Progenitor cell of endocrine pancreas (in vitro differentiated cells): ENCODE measurements at places on chromosomes 4 and X. TPM values are rescaled to one million over a fixed set of nuclear protein-coding genes. Genes with fewer than 3 reads are reported as not detected.

Gene PABPC1L2A
- total RNA-seq = not detected in 2 replicates

GRCh38 chr4:38943343-38943742, 75.7 kb downstream of the FAM114A1 start:
- H3K36me3 ChIP-seq = peaks cover 13% of the 10 kb centered on the region
- no peak for DNase-seq
- H3K27ac ChIP-seq = no peak overlapping the region
- H3K27me3 ChIP-seq = no peaks in the 10 kb centered on the region

DNA sequence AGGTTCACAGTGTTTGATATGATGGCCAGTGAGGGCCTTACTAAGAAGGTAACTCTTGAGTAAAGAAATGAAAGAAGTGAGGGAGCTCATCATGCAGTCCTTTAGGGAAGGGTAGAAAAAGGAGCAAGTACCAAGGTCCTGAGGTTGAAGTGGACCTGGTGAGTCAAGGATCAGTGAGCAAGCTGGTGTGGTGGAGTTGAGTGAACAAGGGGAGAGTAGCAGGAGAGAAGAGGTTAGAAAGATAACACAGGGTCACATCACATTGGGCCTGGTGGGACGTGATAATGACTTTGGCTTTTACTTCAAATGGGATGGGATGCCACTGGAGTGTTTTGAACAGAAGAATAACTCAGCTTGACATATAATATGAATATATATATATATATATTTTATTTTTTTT, 44.7 kb downstream of the OSTC start:
- H3K36me3 ChIP-seq = no peaks in the 10 kb centered on the region
- no peak overlapping the region for H3K27ac ChIP-seq
- no peak for DNase-seq
- H3K4me3 ChIP-seq = no peak overlapping the region

DNA sequence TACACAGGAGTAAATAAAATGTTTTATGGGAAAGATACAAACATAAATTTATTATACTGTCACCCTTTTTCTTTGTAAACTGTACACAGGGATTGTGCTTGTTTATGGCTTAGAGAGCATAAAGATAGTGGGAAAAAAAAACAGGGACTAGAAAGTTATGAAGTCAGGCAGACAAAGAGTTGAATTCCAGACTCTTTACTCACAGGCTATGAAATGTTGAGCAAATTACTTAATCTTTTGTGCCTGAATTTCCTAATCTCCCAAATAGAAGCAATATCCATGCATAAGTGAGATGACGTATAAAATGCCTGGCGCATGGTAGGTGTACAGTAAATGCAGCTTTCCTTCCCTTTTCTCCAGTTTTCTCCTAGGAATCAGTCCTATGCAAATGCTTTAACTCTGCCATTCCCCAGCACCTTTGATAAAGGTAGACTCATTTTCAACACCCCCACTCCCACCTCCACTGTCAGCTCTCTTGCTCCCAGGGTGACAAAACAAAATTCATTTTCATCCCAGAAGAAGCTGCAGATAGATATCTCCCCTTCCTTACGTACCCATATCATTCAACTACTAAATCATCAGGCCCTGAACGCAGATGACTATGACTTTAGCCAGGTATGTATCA, 44.5 kb upstream of the BTC start:
- no peaks in the 10 kb centered on the region for H3K27me3 ChIP-seq
- DNase-seq = no peak
- no peak overlapping the region for H3K27ac ChIP-seq
- H3K36me3 ChIP-seq = no peaks in the 10 kb centered on the region
- H3K4me1 ChIP-seq = peaks cover 5% of the 10 kb centered on the region
- no peak overlapping the region for H3K4me3 ChIP-seq

Gene ZFYVE28
- total RNA-seq = 1.6 and 3.3 TPM in 2 replicates

Gene RTL9
- 1.4 and 1.5 TPM in 2 replicates for total RNA-seq

- no peak overlapping the region for H3K4me3 ChIP-seq
- peak overlapping the region; percentile 19 for H3K27ac ChIP-seq
- H3K4me1 ChIP-seq = peaks cover 3% of the 10 kb centered on the region
- H3K27me3 ChIP-seq = no peaks in the 10 kb centered on the region
- no peaks in the 10 kb centered on the region for H3K36me3 ChIP-seq
Observed at GRCh38 chrX:54093159-54093558, 48.9 kb upstream of the PHF8 start.

- no peak overlapping the region for H3K27ac ChIP-seq
- H3K4me3 ChIP-seq = no peak overlapping the region
- H3K36me3 ChIP-seq = no peaks in the 10 kb centered on the region
- no peak for DNase-seq
- no peaks in the 10 kb centered on the region for H3K27me3 ChIP-seq
Observed at GRCh38 chr4:142443469-142443868, 402.6 kb downstream of the INPP4B start.

- no peak overlapping the region for H3K4me3 ChIP-seq
- no peaks in the 10 kb centered on the region for H3K27me3 ChIP-seq
- no peaks in the 10 kb centered on the region for H3K36me3 ChIP-seq
Observed at GRCh38 chrX:108049649-108050048, 4.8 kb downstream of the VSIG1 start.

Gene SRPX
- 1.3 and 1.8 TPM in 2 replicates for total RNA-seq

Gene GABRG1
- not detected in 2 replicates for total RNA-seq

Gene SMR3B
- total RNA-seq = not detected in 2 replicates

Gene VSIG1
- total RNA-seq = 67.9 and 85.3 TPM in 2 replicates

DNA sequence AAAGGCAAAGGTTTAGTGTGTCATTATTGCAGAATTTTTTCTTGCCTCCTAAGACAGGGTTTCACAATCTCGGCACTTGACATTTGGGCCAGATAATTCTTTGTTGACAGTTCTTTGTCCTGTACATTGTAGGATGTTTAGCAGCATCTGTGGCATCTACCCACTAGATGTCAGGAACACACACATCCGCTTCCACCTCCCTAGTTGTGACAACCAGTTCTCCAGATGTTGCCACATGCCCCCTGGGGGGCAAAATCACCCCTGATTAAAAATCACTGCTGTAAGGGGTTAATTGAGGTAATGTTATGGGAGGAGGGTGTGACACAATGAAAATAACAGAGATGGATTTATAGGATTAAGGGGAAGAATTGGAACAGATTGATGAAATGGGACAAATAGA, 75.3 kb downstream of the HMGB2 start:
- H3K27ac ChIP-seq = no peak overlapping the region
- no peak for DNase-seq
- H3K4me3 ChIP-seq = no peak overlapping the region
- no peaks in the 10 kb centered on the region for H3K27me3 ChIP-seq
- H3K4me1 ChIP-seq = no peaks in the 10 kb centered on the region

- no peak overlapping the region for H3K4me3 ChIP-seq
- no peak overlapping the region for H3K27ac ChIP-seq
- no peak for DNase-seq
- no peaks in the 10 kb centered on the region for H3K36me3 ChIP-seq
Observed at GRCh38 chr4:76854858-76855257, 43.1 kb downstream of the SOWAHB start.

- no peaks in the 10 kb centered on the region for H3K36me3 ChIP-seq
- H3K27ac ChIP-seq = no peak overlapping the region
- no peak overlapping the region for H3K4me3 ChIP-seq
- H3K27me3 ChIP-seq = no peaks in the 10 kb centered on the region
- peaks cover 3% of the 10 kb centered on the region for H3K4me1 ChIP-seq
- no peak for DNase-seq
Observed at GRCh38 chr4:61397174-61397573, 197.0 kb downstream of the ADGRL3 start.

DNA sequence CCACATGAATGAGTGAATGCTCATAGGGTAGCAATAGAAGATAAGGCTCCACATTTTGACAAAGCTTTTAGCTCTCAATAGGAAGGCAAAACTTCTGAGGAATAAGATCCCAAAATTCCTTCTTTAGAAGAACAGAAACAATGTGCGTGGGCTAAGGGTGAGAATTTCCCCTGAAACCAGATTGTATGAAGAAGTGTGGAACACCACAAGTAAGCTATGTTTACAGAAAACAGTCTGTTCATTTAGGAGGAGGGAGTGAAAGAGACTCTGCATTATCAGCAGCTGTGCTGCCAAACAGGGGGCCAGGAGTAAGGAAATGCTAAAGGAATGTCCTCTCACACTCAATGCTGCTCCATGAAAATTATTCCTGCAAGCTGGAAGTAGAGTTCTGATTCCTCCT, 851.6 kb downstream of the CENPC start:
- no peaks in the 10 kb centered on the region for H3K27me3 ChIP-seq
- DNase-seq = no peak
- H3K27ac ChIP-seq = peak overlapping the region; percentile 8
- no peaks in the 10 kb centered on the region for H3K36me3 ChIP-seq
- no peak overlapping the region for H3K4me3 ChIP-seq
- peaks cover 7% of the 10 kb centered on the region for H3K4me1 ChIP-seq

- no peak overlapping the region for H3K4me3 ChIP-seq
- peaks cover 2% of the 10 kb centered on the region for H3K4me1 ChIP-seq
- peak overlapping the region; percentile 67 for H3K27ac ChIP-seq
- no peaks in the 10 kb centered on the region for H3K36me3 ChIP-seq
- H3K27me3 ChIP-seq = no peaks in the 10 kb centered on the region
Observed at GRCh38 chr4:60934566-60935295, 265.4 kb upstream of the ADGRL3 start.

- no peak overlapping the region for H3K4me3 ChIP-seq
- no peak overlapping the region for H3K27ac ChIP-seq
- H3K4me1 ChIP-seq = no peaks in the 10 kb centered on the region
Observed at GRCh38 chr4:15294202-15294601, 133.6 kb upstream of the C1QTNF7 start.

DNA sequence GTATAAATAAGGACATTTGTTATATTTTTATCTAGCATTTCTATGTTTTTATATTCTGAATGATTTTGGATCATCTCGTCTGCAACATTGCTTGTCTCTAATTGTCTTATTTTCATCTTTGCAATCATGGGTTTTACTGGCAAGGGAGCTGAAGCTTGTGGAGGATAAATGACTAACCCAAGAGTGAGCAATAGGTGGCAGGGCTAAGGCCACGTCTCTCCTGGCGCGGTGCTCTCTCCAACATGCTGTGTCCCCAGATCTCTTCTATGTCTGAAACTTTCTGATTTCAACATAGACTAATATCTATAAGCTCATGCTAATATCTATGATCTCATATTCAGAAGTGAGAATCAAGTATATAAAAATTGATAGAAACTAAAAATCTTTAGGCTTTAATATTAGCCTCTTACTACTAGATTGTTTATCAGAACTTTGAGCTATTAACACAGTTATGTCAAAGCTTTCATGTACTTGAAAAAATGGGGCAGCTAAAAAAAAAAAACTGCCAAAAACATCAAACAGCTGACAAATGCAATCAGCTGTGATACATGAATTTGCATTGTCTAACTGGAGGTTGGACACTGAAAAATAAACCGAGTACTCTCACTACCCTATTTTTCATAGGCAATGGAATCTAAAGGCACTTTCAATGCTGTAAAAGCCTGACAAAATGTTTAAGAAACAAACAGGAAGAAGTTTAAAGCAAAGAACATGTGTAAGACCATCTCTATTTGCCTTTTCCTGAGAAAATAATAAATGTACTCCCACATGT, 169.2 kb downstream of the TMA16 start:
- DNase-seq = no peak
- H3K36me3 ChIP-seq = no peaks in the 10 kb centered on the region
- no peak overlapping the region for H3K27ac ChIP-seq
- H3K4me1 ChIP-seq = no peaks in the 10 kb centered on the region
- no peak overlapping the region for H3K4me3 ChIP-seq
- H3K27me3 ChIP-seq = no peaks in the 10 kb centered on the region

DNA sequence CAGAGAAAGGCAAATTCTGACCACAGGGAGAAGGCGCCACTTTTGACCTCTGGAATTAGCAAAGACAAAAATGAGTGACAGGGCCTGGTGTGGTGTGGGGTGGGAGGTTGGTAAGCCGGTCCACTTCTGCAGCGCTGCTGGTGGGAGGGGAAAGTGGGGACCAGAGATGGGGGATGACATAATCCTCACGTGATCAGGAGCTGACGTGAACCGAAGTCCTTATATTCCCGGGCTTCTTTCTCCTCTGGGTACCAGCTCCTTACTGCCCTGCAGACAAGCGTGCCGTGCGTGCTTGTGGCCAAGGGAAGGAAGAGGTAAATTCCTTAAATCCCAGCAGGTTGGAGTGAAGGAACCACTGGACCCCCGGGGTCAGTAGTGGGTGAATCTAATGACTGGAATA, at the start of gene TCEAL7:
Gene TCEAL7 (plus strand): TSS at position 249 of the 400 bp plus-strand sequence. CDS start 1,165 bp downstream, outside the sequence.
- DNase-seq = no peak
- H3K4me1 ChIP-seq = peaks cover 5% of the 10 kb centered on the region
- H3K36me3 ChIP-seq = no peaks in the 10 kb centered on the region
- peak within 1 kb of the TSS; percentile 51 for H3K27ac ChIP-seq

DNA sequence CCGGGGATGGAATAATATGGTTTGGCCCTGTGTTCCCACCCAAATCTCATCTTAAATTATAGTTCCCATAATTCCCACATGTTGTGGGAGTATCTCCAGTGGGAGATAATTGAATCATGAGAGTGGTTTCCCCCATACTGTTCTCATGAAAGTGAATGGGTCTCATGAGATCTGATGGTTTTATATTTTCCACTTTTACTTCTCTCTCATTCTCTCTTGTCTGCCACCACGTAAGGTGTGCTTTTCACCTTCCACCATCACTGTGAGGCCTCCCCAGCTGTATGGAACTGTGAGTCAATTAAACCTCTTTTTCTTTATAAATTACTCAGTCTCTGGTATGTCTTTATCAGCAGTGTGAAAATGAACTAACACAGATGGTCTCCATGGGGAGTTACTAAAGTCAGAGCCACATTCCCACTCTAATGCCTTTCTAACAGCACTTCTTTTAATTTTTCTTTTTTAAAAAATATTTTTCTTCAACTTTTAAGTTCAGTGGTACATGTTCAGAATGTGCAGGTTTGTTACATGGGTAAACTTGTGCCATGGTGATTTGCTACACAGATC, 306.6 kb downstream of the DTHD1 start:
- no peaks in the 10 kb centered on the region for H3K27me3 ChIP-seq
- no peak overlapping the region for H3K27ac ChIP-seq
- no peak for DNase-seq
- no peak overlapping the region for H3K4me3 ChIP-seq

Gene DTHD1
- 0.12 and 0.29 TPM in 2 replicates for total RNA-seq

DNA sequence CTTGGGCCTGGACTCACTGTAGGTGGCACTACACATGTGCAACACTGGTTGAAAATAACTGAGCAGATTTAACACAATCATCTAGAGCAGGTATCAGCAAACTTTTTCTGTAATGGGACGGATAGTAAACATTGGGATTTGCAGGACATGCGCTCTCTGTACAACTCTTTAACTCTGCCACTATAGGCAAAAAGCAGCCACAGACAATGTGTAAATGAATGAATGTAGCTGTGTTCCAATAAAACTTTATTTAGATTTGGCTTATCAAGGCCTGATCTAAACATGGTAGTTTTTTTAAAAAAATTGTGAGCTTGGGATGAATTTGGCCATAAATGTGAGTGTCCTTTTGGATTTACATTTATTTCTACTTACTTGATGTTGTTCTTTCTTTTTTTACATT, 407.3 kb downstream of the FAT4 start:
- H3K4me1 ChIP-seq = peaks cover 1% of the 10 kb centered on the region
- H3K4me3 ChIP-seq = no peak overlapping the region
- no peaks in the 10 kb centered on the region for H3K36me3 ChIP-seq
- H3K27me3 ChIP-seq = no peaks in the 10 kb centered on the region

Gene RTL3
- total RNA-seq = not detected in 2 replicates

- peak overlapping the region; percentile 25 for H3K4me3 ChIP-seq
- H3K4me1 ChIP-seq = peaks cover 50% of the 10 kb centered on the region
- H3K27me3 ChIP-seq = no peaks in the 10 kb centered on the region
- no peak for DNase-seq
- peak overlapping the region; percentile 93 for H3K27ac ChIP-seq
Observed at GRCh38 chr4:138912704-138913340, 102.8 kb upstream of the NOCT start.

Gene GPRASP2
- 10.0 and 11.4 TPM in 2 replicates for total RNA-seq
